ENCODE measurements at places on chromosomes 4 and X.

DNA sequence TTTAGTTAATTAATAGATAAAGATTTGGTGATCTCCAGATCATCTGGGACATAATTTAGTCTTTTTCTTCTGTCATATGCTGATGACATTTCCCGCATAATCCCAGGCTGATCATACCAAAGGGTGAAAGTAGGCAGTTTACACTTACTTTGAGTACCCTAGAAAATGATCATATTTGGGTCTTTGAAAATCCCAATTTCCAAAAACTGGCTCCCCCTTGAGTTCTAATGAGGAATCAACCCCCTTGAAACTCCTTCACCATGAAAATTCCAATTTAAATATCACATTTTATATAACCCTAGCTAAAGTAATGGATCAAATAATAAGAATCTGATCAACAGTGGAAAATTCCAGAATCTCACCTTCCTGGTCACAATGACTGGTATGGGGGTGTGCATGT is 223.4 kb downstream of the NAF1 start:
- no peak for DNase-seq

GRCh38 chr4:183099537-183100297 is 660 bp downstream of the WWC2 start:
- no peak for DNase-seq

DNA sequence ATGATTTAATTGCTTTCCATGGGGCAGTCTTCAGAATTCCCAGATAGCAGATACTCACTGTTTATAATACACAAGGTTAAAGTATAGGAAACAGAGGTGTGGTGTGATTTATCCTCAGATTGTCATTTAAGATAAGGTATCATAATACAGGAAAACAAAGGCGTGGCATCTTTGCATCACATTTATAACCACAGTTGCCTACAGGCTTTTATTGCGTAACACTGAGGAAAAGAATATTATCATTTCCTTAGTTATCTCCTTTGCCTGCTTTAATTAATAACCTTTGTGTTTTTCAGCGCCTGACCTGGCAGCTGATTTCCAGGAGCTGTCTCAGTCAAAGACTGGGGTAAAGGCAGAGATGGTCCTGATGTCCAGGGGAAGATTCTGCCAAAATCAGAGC is 68.8 kb downstream of the SSX7 start:
- no peak for DNase-seq

DNA sequence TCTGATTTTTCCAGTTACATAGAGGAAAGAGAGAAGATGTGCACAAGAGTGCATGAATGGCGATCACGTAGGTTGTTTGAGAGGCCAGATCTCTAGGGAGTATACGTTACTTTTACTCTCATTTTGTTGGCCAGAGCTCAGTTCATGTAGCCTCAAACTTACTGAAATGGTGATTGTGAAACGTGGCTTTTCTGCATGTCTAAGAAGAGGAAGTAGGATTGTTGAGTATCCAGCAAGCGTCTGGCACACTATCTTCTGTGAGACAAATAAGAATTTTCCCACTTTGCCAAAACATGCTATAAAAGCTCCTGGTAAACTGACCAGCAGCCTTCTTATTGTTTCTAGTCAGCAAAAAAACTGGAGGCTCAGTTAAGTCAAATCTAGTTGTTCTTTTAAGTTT is 264.5 kb upstream of the EMCN start:
- DNase-seq = no peak

DNA sequence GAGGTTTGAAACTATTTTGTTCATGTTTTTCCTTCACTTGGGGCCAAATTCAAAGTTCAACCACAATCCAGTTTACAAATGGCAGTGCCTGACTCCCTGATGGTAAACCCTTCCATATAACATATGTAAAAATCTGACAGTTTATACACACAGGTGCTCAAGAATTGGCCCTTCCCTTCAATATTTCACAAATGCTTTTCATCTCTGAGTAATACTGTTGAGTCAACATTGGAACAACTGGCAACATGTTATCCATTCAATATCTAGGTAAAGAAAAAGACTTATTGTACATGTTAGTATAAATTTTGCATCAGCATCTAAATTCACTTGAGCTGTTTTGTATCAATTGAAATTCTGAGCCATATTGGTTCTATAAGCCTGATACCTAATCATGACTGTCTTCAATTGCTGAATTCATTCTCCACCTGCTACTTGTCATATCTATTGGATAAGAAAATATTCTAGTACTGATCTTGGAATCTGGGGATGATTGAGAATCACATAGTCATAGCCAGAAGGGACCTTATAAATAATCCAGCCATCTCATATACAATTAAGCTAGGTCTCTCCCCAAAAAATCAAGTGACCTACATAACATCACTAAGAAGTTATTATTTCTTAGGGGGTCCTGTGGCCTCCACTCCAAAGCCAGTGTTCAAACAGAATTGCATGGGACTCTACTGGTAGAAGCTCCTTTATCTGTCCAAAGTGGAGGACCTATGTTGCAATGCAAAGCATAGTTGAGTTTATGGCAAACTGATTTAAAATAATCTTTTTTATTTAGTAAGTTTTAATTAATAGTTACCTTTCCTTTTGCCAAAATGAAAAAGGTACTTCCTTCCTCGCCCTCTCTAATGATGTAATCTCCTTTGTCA is 61.9 kb downstream of the PRKG2 start:
- DNase-seq = no peak

DNA sequence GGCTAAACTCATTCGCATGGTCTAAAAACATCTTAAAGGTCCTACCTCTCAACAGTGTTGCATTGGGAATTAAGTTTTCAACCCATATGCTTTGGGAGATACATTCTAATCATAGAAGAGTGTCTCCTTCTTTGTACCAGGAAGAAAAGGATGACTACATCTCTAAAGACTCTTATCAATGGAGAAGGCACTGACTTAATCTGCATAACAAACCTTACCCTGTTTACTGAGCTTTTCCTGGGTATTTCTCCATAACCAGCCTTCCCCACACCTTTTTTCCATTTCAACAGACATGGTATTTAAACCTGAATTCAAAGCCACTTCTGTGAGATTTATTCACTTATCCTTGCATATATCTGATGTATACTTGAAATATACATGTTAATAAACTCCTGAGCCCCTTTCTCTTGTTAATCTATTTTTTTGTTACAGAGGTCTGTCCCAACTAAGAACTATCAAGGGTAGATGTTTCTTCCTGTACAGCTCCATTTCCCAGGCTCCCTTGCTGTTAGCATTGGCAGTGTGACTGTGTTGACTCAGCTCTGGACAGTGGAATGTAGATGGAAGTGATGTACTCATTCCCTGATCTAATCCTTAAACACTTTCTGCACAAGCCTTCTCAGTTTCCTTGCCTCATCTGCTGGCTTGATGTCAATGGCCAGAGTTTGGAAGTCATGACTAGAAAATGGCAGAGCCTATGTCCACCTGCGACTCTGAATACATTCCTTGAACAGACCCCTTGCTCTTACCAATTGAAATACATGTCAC is 148.9 kb upstream of the CPEB2 start:
- DNase-seq = no peak

DNA sequence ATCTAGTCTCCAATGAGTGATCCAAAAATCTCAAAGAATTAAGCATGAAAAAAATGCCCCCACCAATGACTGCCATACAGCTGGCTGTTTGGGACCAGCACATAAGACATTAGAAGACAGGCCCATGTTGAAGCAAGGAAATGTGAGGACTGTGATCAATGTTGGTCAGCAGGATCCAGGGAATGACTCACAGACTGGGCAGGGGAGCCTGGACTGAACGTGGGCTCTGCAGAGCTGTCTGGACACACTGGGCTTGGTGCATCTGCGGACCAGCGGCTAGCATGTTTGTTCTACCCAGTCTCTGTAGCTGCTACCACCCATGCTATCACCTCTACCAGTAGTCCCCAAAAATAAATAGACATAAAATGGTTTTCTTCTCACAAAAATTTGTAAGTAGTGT is 108.6 kb downstream of the PALLD start:
- no peak for DNase-seq
